Neural progenitor cell (in vitro differentiated cells): ENCODE measurements at places on chromosomes 3 and 15. TPM values are rescaled to one million over a fixed set of nuclear protein-coding genes. Genes with fewer than 3 reads are reported as not detected.

Gene LDHAL6B
- not detected in 2 replicates for total RNA-seq

DNA sequence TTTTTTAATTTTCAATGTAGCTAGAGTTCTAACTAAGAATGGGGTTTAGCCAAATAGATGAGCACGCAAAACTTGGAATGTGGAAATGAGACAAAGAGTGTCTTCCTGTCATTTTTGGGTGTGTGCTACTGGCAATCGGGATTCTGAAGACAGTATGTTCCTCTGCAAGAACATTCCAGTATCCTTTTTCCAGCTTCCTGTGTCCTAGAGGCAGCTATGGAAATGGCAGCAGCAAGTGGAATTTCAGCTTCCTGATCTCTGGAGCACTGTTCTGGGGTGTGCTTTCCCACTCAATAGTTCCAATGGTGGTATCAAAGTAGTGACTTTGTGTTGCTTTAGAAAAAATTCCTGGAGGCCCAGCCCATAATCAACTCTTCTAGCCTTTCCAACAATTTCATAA is 642.9 kb upstream of the KCNMB2 start:
- H3K27me3 ChIP-seq: no peaks in the 10 kb centered on the region
- H3K4me3 ChIP-seq: no peak overlapping the region
- no peaks in the 10 kb centered on the region for H3K36me3 ChIP-seq
- peaks cover 6% of the 10 kb centered on the region for H3K4me1 ChIP-seq
- no peak for DNase-seq

DNA sequence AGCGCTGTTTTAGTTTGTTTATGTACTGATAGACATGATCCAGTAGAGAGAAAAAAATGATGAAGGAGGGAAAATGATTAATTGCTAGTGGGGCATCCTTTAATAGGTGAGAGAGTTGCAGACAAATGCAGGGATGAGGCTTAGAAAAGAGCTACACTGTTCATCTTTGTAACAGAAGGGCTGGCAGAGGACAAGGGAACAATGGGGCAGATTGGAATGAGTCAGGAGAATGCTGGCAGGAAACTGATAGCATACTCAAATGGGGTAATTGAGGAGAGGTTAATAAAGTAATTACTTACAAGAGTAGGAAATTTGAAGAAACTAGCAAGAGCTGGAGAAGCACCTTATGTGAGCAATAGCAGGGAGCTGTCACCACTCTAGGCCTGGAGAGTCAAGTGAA is 170.9 kb downstream of the OXSM start:
- H3K36me3 ChIP-seq: no peaks in the 10 kb centered on the region
- no peak for DNase-seq
- H3K4me1 ChIP-seq: peaks cover 4% of the 10 kb centered on the region

DNA sequence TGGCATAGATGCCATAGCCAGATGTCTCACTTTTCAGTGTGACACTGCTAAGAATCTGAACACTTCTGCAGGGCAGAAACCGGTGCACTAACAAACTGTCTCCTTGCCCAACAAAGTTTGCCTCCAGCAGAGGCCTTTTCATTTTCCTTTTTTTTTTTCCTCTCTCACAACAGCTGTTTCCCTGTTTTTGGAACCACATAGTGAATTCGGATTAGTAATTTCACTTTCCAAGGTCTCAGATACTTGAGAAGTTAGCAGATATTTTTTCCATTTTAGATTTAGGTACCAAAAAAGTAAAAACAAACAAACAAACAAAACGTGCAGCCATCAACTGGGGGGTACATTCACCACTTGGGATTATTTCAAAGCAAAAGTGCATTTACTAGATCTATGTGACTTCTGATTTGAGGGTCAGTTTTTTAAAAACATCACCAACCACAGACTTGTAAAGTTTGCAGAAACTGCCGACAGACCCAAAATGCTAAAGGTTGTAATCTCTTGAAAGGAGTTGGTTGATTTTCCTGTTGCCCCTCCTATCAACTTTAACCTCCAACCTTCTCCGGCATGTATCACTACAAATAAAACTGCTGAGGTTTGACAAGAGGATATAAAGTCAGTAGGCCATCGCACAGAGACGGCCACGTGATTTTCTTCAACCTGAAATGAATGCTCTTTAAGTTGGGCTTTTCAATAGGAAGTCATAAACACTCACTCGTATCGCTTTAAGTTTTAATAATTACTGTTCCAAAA is 169.1 kb downstream of the CDIN1 start:
- no peak overlapping the region for H3K27ac ChIP-seq
- H3K27me3 ChIP-seq: no peaks in the 10 kb centered on the region
- H3K4me3 ChIP-seq: no peak overlapping the region

DNA sequence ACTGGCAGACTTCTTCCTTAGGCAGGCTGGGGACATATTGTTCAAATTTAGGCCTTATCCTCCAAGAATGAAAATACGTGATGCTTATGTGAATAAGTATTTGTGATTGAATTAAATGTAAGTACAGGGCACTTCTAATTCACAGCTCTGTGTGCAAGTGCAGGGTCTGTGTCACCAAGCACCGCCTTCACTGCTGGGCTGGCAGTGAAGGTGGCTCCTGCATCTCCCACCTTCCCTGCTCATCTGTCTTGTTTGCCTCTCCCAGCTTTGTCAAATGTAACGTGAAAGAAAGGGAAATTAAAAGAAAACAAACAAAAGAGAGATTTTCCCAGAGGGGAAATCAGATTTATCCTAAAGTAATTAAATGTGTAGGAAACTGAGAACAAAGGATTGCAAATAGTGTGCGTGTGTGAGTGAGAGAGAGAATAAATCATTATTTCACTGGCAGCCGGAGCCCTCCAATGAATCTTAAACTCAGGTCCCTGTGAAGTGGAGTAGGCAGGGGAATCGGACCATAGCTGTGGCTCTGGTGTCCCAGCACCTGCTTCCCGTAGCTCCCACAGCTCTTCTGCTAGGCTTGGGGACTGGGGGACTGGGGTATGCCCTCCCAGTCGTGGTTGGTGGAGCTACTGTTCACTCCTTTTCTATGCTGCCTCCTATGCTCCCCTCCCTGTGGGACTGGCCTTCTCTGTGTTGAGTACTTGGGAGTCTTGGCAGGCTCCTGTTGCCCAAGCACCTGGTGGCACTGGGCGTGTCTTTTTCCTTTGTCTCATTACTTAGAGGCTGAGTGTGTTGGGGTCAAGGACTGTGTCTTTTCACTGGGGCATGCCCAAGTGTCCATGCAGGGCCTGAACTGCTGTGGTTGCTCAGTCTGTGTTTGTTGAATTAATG is 222.2 kb downstream of the EPHB1 start:
- DNase-seq: no peak
- H3K4me1 ChIP-seq: peaks cover 22% of the 10 kb centered on the region
- no peak overlapping the region for H3K27ac ChIP-seq
- no peaks in the 10 kb centered on the region for H3K36me3 ChIP-seq
- no peaks in the 10 kb centered on the region for H3K27me3 ChIP-seq

Gene ZNF620
- 23.6 and 26.9 TPM in 2 replicates for total RNA-seq

Gene FOXB1
- total RNA-seq: 7.3 and 9.6 TPM in 2 replicates

Gene GRIP2
- 0.25 TPM in 1 of 2 replicates, not detected in the other for total RNA-seq

Gene ZNF80
- total RNA-seq: not detected in 2 replicates

- H3K4me1 ChIP-seq: peaks cover 4% of the 10 kb centered on the region
- H3K27me3 ChIP-seq: no peaks in the 10 kb centered on the region
- H3K27ac ChIP-seq: no peak overlapping the region
- no peak for DNase-seq
- no peaks in the 10 kb centered on the region for H3K36me3 ChIP-seq
- H3K4me3 ChIP-seq: no peak overlapping the region
These were observed 33.8 kb downstream of the MFSD1 start for GRCh38 chr3:158835631-158836030.

Gene TMEM207
- total RNA-seq: not detected in 2 replicates

DNA sequence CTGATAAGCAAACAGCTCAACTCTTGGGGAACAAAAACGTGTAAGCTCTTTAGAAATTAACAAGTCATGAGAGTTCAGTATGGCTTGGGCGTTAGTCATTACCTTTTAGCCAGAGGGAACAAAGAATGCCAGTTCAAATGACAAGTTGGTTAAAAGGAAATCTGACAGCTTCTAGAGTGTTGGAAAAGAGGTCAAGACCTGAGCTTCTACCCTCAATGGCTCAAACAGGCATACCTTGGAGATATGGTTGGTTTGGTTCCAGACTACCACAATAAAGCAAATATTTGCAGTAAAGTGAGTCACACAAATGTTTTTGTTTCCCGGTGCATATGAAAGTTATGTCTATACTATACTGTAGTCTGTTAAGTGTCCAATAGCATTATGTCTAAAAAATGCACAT is 136.1 kb downstream of the CACNA1D start:
- H3K27ac ChIP-seq: no peak overlapping the region
- no peak overlapping the region for H3K4me3 ChIP-seq
- no peaks in the 10 kb centered on the region for H3K4me1 ChIP-seq
- no peak for DNase-seq
- H3K36me3 ChIP-seq: no peaks in the 10 kb centered on the region

DNA sequence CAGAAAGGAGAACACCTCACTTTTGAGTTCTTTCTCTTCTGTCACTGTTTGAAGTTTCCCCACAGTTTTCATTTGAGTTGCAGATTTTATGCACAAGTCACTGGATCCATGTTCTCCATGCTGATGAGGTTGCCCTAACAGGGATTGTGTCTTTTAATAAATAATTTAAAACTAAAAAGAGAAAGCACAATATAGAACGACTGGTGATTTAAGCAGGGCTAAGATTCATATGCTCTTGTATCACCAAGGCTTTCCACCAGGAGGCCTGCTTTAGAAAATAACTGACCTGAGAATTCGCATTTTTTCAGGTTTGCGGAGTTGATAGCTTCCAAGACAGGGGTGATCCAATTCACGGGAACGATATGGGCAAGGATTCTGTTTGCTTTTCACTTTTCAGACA is 252.0 kb upstream of the VEPH1 start:
- peaks cover 16% of the 10 kb centered on the region for H3K4me1 ChIP-seq
- DNase-seq: no peak
- H3K36me3 ChIP-seq: no peaks in the 10 kb centered on the region
- H3K27me3 ChIP-seq: no peaks in the 10 kb centered on the region

Gene CCDC9B
- 0.25 TPM in 1 of 2 replicates, not detected in the other for total RNA-seq
